ENCODE measurements at places on chromosomes 12 and 14.
A peak's percentile ranks its signal among the peaks of the same experiment; 100 is the strongest.

DNA sequence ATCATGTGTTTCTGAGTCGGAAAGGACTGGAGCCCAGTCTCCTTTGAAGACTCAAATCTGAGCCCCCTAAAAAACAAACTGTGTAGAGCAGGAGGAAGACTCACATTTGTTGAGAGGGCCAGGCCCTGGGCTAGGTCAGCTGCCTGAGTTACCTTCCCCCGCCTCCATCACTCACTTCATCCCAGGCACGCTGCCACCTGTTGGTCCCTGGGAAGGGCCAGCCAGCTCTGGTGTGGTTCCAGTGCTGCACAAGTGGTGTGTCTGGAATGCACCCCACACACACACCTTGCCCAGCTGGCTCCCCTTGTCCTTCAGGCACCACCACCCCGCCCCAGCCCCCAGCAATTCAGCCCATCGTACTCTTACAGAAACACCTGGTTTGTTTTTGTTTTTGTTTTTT, 9.0 kb downstream of the MVK start:
- no peak for DNase-seq

GRCh38 chr12:55957106-55957859, 8.6 kb downstream of the PMEL start:
- no peak for DNase-seq

DNA sequence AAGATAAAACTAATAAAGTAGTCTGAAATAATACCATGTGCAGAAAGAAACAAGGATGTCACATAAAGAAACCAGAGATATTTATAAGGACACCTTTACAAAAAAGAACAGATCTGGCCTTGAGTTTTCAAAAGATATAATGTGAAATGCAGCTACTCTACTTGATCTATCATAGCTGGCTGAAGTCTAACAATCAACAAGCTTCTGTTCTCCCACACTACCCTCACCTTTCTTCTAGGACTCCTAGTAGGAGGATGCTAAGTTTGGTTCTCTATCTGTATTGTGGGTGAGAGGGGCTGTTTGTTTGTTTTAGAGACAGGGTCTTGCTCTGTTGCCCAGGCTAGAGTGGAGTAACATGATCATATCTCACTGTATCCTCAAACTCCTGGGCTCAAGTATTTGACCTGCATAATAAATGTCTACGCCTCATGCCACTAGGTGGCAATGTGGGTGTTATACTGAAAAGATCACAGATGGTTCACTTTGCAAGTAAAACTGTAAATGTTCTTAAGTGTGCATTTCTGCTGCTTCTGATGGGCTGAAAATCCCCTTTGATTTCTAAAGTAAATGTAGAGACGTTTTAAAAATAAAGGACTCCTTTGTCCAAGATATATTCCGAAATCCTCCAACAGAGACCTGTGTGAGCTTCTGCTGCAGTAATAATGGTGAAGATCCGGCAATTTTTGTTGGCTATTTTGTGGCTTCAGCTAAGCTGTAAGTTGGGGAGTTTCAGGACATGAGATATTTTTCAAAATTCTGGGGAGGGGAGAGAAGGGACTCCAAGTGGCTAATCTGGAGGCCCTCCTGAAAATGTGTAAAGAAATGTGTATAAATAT, 269.3 kb downstream of the DAD1 start:
- peak; percentile 38 for DNase-seq

- DNase-seq, result no peak
These were observed 93.9 kb downstream of the SLC38A1 start for GRCh38 chr12:46174919-46175318.

GRCh38 chr14:99028521-99028920, 243.5 kb downstream of the BCL11B start:
- no peak for DNase-seq

GRCh38 chr12:19957308-19958125, 410.8 kb upstream of the PDE3A start:
- DNase-seq, result peak; percentile 28

DNA sequence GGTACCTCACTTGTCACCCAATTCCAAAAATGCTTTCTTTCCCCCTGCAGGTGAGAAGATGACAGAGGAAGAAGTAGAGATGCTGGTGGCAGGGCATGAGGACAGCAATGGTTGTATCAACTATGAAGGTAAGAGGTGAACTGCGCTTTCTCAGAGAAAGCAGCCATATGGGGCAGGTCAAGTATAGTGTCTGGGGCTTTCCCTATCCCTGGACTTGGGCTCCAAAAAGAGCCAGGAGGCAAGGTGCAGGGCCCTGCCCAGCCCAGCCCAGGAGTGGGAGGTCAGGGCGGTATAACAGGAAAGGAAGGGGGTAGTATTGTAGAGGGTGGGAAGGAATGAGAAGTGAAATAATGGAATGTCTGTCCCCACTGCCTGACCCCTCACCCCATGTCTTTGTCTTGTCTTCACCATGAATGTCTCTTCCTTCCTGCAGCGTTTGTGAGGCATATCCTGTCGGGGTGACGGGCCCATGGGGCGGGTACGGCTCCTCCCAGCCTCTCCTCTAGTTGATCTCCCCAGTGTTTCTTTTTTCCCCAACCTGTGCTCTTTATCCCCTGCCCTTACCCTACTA, 2.1 kb downstream of the MYL6 start:
- DNase-seq, result peak; percentile 25

DNA sequence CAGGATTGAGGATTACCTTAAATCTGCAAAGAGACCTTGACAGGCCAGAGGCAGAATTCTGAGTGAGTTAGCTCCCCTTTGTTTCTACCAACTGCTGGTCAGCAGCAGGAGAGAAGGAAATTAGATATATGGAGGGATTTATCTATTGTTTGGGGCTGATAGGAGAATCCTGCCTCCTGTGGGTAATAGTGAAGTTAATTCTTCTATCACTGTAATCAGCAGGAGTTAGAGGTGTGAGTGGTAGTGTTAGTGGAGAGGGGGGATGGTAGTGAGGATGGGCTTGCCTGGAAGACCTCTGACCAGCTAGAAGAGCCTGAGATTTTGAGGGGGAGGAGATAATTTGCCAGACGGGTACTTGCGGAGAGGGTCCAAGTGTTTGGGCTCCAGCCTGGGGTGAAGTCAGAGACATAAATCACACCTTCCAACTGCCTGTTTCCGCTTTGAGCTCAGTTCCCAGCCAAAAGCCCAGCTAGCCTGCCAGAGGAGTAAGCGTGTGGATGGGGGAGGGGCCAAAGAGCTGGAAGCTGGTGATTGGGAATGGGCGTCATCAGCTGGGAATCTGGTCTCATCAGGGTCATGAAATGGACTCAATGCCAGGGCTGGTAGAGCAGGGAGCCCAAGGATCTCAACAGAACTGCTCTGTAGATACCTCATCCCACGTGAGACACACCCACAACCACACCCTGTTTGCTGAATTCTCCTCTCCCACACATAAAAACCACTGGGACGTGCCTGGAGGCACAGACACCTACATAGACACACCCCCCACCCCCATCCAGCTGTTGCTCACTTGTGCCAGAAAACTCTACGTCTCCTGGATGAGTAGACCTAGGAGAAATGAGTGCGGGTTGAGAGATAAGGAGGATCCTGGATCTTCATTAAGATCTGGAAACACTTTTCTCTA, 13.1 kb upstream of the ITGA5 start:
- DNase-seq, result peak; percentile 62

GRCh38 chr12:7129287-7129871, 690 bp upstream of the RBP5 start:
- no peak for DNase-seq

DNA sequence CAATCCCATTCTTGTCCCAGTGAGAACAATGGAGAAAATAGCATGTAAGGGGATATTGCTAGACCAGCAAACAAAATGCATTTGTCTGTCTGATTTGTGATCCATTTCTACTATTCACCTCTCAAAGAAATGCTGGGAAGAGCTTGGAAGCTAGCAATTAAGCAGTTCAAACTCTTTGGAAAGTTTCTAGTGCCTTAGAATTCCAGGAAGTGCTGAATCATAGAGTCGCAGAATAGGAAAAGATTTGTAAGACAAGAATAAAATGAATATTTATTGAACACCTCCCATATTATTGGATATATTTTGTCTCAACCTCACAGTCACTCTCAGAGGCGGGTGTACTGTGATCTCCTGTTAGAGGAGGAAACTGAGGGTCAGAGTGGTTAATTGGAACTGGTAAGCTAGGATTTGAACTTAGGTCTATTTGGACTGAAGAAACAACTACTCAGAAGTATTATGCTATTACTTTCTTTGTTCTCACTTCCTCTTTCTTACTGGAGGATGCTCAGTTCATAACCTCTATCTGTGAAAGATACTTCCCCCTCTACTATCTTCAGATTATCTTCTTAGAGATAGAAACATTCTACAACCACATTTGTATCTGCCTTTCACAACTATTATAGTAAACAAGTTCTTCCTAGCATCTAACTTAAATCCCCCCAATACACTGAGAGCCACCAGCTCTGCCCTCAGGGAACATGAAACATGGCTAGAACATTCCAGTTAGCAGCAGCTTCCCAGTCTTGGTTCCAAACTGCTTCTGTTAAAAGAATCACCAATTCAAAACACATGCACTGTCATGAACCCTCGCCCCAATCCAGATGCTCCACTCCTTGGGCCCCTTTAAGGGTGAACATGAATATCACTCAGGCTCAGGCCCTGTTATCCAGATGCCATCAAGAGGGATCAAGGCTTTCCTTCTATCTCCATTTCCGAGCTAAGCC, 64.2 kb downstream of the DRAM1 start:
- no peak for DNase-seq

DNA sequence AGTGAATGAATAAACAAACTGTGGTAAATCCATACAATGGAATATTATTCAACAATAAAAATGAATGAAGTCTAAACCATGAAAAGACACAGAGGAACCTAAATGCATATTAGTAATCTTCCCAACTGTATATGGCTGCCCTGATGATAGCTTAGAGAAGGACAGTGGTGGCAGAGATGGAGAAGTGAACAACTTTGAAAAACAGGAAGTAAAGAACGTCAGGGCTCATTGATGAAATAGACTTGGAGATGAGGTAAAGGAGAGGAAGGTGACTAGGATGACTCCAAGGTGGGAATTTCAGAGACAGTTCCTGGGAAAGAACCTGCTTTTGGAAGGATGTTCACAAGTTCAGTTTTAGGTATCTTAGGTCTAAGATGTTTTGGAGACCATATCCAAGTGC, 36.3 kb upstream of the NT5DC3 start:
- DNase-seq, result no peak

GRCh38 chr14:71130491-71131179, 223.4 kb downstream of the PCNX1 start:
- no peak for DNase-seq

- DNase-seq, result peak; percentile 43
These were observed 400 bp upstream of the PRIMA1 start for GRCh38 chr14:93788543-93789227.

GRCh38 chr14:99598774-99599173, 5.2 kb downstream of the CCDC85C start:
- DNase-seq, result no peak

- DNase-seq, result peak; percentile 64
These were observed 24.5 kb downstream of the FIGNL2 start for GRCh38 chr12:51823875-51824565.

DNA sequence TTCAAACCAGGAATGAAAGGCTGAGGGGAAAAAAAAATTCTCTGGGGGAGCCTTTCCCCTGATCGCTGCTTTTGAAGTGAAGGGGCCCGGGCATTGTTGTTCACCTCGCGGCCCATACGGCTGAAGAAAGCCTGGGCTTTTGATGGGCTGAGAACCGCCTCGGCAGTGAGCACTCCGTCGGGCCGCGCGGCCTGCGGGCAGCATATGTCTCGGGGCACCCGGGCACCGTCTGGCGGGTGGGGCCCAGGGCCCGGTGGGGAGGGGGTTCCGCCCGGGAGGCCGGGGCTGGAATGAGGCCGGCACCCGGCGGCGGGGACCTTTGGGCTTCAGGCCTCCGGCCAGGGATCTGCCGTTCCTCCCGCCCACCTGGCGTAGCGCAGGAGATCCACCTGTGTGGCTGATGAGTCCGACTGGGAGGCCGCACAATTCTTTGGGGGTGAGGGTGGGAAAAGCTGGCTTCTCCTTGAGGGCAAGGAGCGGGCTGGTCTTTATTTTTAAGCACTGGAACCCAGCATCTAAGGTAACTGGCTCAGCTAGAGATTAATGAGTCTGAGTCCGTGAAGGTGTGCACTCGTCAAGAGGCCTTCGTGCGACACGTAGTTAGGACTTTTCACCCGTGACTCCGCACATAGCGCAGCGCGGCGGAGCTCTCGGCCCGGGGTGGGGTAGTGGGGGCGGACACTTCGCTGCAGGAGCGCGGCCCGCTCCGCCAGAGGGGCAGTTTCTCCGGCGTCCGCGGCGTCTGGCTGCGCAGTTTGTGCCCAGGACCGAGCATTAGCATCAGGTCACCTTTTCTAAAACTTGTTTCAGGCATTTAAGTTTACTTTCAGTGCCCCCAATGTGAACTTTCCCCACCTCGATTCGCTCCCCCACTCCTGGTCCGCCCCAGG, 10.6 kb downstream of the FOXA1 start:
- DNase-seq, result no peak

GRCh38 chr14:31059152-31059924, 33.2 kb upstream of the STRN3 start:
- peak; percentile 41 for DNase-seq

- DNase-seq, result peak; percentile 7
These were observed 22.3 kb downstream of the SNW1 start for GRCh38 chr14:77738559-77739250.

DNA sequence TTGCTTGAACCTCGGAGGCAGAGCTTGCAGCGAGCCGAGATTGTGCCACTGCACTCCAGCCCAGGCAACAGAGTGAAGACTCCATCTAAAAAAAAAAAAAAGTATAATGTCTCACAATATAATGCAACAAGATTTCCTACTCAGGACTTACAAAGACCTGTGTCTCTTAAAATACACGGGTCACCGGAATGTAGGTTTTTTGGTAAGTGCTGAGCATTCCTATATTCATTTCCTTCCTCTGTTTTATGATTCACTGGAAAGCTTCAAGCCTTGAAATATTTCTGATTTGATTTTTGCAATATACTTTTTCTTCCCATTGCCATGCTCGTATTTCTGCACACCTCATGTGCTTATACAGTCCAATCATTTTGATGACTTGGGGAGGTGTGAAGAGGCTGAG, 245.8 kb downstream of the FBXL14 start:
- DNase-seq, result no peak

DNA sequence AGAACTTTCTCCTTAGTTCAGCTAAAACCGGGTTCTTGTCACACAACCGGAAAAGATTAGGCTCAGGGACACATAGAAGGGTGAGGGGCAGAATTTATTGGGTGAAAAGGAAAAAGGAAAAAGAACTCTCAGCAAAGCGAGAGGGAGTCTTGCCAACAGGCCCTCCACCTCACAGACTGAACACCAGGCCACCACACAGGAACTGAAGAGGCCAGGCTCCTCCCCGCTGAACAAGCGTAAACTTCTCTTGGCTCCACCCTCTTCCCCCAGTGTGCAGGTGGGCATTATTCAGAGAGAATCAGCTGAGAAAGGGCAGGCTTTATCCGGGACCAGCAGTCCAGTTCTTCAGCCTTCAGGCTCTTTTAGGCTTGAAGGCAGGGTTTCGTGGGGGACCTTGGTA, 125.6 kb upstream of the FGD4 start:
- no peak for DNase-seq

DNA sequence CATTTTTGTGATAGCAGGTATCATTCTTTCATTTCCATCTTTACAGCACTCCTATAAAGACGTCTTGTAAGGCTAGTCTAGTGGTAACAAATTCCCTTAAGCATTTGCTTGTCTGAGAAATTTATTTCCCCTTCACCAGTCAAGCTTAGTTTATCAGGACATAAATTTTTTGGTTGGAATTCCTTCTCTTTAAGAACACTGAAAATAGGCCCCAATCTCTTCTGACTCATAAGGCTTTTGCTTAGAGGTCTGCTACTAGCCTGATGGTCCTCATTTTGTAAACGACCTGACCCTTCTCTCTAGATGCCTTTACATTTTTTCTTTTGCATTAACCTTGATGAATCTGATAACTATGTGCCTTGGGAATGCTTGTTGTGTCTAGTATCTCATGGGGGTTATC, 20.3 kb downstream of the OLR1 start:
- no peak for DNase-seq

- DNase-seq, result no peak
These were observed 25.4 kb upstream of the PWP1 start for GRCh38 chr12:107660235-107660634.
